ENCODE measurements at places on chromosomes 3 and 15.

DNA sequence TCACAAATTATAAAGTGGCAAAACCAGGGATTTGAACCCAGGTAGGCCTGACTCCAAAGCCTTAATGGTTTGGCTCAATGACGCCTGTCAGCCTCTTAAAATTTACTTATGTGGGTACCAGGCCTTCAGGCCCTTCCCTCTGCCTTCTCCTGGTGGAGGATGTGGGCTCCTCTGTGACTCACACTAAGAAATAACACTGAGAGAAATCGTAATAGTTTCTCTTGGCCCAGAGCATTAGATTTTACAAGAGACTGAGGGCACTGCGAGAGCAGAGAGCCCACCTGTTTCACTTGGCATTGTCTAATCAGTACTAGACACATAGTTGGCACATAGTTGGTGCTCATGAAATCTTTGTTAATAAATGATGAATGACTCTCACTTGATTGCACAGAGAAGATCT, 505.2 kb downstream of the SHQ1 start:
- no peak for DNase-seq

- DNase-seq = peak; percentile 27
Observed at GRCh38 chr3:122680475-122681283, at the start of gene PARP14. TSS of gene PARP14 (plus strand) at chr3:122680839. CDS start at chr3:122680884, 45 bp downstream.

DNA sequence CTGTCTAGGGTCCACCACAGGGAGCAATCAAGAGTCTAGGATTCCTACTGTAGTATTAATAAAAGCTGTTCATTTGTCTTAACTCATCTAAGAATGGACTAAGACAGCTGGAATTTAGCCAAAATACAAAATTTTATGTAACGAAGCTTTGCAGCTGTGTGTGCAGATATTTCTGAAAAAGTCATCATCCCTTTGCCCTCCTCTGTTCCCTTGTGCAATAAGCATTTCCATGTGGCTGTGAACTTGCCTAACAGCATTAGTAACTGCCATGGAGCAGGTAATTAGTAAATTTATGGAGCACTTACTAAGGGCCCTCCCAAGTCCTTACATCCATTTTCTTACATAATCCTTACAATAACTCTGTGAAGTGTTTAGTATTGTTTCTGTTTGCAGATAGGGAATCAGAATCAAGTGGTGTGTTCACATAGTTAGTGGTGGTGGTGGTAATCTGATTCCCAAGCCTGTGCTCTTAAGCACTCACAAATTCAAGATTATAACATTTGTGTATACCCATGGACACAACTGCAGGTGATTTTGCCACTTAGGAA, 114.5 kb downstream of the RARB start:
- DNase-seq = peak; percentile 67

GRCh38 chr3:10757021-10757820, 58.8 kb upstream of the SLC6A11 start:
- no peak for DNase-seq

DNA sequence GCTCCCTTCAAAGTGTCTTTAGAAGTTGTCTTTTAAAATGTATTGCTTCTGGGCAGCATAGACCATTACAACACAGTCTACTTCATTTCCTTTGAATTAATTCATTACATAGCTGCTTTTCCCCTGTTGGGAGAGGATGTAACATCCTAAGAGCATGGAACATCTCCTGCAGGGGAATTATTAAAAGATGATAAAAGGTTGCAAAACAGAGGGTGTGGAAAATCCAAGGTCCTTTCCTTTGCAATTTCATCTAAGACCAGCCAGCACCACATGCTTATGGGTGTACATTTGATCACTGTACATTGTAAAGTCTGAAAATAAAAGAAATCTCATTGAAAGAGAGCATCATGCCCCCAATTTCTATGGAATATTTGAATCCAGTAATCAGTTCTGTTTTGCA, 57.4 kb downstream of the TIPARP start:
- DNase-seq = no peak

DNA sequence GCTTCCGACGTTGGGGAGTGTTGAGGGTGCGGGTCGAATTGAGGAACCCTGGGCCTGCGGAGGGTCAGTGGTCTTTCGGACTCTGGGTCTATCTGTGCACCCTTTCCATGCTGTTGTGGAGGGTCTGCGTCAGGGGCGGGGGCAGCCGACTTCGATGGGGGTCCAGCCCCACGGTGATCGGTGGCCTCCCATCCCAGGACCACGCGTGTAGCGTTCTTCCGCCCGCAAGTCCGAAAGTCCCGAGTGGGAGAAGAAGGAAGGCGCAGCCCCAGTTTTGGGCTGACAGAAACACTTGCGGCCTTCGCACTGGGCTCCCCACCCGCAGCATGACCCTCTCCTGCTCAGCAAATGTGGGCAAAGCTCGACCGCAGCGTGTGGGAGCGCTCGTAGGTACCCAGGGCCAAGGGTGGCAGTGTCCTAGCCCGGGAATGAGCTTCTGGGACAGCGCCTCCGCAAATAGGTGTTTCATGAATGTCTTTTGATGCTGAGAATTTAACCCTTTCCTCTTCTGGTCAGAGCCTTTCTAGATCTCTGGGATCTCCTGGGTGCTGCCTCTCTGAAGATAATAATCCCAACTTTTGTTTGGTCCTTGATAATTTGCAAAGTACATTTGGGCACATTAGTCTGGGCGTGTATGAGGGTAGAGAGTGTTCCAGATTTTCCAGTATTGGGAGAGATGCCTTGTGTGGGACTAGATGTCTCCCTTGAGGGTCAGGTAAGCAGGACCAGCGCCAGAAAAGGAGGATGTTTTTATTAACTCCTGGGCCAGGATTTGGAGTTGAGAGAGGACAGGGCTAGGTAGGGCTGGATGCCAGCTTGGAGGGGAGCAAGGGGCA, 2.3 kb upstream of the DLL4 start:
- no peak for DNase-seq

DNA sequence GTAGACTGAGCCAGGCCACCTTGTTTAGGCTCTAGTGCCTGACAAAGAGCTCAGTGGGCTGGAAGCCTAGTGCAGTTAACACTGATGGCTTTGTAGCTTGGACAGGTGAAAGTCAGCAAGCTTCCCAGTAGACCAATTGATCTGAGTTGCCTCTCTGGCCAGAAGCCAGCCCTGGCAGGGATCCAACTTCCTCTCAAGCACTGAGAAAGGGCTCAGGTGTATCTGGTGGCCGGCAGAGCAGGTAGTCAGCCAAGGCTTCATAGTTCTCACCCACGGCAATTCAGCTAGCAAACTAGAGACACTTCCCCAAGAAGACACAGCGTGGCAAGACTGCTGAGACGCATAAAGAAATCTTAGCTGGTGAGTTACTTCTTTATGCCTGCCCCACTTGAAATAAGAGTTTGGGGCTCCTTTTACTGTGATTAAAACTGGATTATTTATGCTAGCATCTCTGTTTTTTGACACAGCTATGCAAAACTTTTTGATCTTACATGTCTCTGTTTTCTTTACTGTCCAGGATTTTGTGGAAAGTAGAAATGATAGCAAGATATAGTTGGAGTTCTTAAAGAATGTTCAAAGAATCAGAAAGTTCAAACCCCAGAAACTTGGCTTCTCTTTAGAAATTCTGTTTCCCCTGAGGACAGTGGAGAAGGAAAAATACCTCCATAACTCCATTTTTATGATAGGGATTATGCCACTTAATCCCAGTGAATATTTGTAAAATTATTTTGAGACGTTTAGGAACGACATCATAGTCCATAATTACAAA, 8.4 kb upstream of the CA12 start:
- peak; percentile 82 for DNase-seq

GRCh38 chr3:46102059-46102779, 74.9 kb upstream of the XCR1 start:
- DNase-seq = no peak

- DNase-seq = no peak
Observed at GRCh38 chr15:95816591-95816990, 513.9 kb upstream of the NR2F2 start.

GRCh38 chr3:66224220-66224619, 3.4 kb downstream of the SLC25A26 start:
- DNase-seq = no peak

GRCh38 chr3:42556089-42556632, 25.6 kb downstream of the SEC22C start:
- DNase-seq = peak; percentile 59

DNA sequence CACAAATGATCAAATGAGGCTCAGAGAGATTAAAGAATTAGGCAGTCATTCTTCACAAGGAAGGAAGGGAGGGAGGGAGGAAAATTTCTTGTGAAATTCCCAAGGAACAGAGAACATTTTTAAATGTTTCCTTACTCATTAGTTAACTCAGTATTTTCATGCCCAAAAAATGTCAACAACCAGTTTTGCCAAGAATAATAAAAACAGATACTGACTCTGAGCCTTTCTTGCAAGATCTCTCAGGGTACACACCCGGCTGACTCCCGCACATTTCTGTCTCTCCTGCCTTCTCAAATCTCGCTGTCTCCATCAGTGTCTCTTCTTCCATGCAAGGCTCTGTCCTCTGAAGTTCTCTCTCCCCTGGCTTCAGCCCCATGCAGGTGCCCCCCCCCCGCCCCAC, 265.9 kb downstream of the TJP1 start:
- no peak for DNase-seq

DNA sequence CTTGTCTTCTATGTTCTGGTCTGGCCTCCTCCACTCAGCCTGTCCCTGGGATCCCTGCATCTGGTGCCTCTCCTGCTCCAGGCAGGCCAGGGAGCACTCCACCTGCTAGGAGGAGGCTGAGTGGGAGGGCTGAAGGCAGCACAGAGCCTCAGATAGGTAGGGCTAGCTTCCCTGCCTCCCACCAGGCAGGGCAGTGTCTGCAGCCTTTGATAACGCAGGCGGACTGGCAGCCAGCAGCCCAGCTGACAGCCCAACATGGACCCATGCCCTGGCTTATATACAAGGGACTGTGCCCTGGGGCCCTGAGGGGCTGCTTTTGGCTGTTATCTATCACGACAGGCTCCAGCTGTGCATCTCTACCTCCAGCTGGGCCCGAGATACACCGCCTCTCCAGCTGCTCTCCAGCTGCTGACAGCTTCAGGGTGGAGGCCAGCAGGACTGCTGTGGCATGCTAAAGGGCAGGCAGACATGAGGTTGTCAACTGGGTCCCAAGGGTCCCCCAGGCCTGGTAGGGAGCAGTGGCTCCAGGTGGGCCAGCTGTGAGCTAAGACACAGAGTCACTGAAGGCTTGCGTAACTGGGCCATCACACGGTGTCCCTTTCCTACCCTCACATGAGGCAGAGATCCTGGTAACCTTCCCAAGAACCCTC, 5.2 kb upstream of the CLK3 start:
- no peak for DNase-seq

DNA sequence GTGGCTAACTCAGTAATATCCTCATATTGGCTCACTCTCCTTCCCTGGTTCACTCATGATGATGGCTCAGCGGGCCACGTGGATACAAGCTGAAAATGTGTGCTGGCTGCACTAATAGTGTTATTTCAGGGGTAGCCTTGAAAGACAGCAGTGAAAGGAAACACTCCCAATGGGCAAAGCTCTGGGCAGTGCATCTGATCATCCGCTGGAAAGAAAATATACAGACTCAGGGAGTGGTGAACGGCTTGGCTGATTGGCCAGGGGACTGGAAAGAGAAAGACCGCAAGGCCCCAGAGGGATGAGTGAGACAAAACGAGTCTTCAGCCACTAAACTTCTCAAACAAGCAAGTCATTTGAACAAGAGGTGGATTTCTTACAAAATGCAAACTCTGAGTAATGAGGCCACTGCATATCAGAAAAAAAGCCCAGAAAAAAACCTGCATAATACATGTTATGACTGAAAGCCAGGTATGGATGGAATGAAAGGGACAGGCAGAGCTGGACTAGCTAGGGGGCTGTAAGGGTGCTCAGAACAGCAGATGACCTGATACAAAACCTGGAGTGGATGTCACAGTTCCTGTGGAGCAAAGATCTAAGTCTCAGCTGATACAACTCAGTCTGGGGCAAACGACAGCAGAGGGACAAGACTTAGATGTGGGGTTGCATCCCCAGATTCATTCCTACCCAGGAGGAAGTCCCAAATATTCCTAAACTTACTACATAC, 33.3 kb downstream of the CMTM6 start:
- DNase-seq = no peak

DNA sequence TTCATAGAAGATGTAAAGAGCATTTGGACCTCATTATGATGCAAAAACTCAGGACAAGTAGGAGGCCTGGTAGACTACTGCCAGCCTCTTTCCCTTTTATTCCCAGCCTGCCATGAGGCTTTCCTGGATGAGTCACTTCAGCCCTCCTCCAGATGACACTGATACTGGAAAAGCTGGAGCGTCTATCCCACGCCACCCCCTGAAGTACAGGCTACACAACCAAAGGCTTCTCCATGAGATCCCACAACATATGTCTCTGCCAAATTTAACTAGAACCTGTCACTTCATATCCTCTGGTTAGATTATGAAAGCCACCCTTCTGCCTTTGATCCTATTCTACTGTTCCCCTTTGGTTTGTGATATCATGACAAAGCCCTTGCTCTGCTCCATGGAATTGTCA, 56.1 kb upstream of the CPNE4 start:
- no peak for DNase-seq

GRCh38 chr15:61936528-61937195, 123.6 kb downstream of the VPS13C start:
- DNase-seq = no peak

DNA sequence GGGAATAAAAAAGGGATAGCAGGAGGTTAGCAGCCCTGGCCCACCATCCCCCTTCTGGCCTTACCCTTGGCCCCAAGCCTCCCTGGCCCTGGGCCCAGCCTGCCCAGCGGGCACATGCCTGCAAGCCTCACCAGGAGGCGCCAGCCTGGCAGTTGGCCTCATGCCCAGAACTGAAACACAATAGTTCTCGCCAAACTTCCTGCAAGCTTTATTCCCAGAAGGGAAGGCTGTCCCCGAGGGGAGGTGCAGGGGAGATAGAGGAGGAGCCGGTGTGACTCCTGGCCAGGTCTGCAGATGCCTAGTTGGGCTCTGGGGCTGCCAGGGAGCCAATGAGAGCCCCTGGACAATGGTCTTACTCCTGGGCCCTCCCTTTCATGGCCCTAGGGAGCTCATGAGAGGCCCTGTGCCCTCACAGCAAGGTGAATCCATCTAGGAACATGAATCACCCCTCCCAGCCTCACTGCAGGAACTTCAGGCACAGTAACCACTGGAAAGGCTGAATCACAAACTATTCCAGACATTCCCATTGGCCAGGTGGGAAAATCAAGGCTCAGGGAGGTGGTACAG, 4.0 kb downstream of the CCDC33 start:
- DNase-seq = peak; percentile 91

DNA sequence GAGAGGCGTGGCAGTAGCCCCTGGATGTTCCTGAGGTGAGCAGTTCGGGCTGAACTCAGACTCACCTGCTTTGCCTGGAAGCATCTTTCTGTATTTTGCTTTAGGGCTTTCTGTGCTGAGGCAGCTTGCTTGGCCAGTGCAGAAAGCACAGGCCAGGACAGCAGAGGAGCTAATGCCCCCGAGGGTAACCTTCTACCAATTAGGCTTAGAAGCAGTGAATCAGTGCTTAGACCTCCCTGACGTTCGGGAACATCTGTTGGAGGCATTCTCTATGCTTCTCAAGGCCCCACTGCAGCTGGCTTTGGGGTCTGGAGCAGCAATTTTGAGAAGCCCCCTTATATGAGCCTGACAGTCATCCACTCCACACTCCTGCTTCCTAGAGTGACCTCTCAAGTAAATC, 350.7 kb upstream of the PROK2 start:
- DNase-seq = no peak
